ENCODE measurements at places on chromosomes 5 and 9.

DNA sequence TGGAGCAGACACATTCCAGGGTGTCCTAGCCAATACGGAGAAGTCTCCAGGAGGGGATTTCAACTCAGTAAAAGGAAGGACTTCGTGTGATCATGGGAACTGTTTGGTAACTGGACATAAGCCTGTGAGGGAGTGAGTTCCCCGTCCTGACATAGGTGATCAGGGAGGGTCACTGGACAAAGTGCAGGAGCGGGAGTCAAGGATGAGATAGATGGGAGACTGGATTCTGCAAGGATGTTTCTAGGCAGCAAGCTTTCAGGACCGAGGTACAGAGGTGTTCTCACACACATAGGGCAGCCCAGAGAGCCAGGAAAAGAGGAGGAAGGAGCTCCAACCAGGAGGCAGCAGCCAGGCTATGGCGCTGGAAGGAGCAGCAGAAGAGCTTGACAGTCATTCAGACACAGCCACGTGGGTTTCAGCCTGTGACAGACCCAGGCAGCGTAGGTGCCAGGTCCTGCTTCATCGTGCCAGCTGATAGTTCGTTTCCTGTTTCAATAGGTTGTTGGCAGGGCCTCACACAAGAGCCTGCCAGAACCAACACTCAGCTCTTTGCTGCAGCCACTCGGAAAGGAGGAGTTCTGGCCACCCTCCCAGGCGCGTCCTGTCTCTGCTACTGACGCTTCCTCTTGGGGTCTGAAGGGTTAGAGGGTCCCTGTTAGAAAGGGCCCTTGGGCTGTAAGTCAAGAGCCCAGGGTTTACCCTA, 84.1 kb downstream of the AMBP start:
- no peak for DNase-seq

GRCh38 chr9:706606-707459, 134.7 kb upstream of the DMRT1 start:
- DNase-seq = no peak

DNA sequence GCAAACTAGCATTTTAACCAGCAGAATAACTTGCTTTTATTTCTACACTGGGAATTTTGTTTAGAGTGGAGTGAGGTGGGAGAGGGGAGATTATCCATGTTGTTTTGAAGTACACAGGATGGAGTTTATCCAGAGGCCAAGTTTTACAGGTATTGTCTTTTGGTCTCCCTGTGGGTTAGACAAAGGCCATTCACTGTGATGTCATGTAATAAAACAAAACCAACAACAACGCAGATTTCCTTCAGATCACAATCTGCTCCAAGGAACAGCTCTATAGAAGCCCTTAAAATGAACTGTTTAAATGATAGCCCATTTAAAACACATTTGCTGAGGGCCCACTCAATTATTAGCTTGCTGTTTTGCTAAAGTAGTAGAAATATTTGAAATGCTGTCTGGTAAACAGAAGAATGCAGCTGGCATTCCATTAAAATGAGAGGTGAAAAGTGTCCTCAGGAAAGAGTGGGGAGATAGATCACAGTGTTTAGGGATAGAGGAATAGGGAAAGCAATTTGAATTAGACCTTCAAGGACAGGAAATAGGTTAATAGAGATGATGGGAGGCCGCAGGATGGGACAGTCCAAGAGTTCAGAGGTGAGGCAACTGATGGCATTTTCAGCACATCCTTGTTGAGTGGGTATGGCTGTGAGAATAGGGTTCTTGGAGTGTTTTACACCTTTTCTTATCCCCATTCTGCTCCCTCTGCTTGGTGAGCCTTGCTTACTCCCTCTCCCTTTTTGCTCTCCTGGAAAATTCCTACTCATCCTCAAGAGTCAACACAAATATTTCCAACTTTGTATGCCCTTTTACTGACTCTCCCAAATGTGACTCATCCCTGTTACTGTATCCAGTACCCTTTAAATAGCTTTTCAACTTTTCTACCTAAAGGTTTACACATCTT, 140.1 kb upstream of the NR3C1 start:
- DNase-seq = no peak

DNA sequence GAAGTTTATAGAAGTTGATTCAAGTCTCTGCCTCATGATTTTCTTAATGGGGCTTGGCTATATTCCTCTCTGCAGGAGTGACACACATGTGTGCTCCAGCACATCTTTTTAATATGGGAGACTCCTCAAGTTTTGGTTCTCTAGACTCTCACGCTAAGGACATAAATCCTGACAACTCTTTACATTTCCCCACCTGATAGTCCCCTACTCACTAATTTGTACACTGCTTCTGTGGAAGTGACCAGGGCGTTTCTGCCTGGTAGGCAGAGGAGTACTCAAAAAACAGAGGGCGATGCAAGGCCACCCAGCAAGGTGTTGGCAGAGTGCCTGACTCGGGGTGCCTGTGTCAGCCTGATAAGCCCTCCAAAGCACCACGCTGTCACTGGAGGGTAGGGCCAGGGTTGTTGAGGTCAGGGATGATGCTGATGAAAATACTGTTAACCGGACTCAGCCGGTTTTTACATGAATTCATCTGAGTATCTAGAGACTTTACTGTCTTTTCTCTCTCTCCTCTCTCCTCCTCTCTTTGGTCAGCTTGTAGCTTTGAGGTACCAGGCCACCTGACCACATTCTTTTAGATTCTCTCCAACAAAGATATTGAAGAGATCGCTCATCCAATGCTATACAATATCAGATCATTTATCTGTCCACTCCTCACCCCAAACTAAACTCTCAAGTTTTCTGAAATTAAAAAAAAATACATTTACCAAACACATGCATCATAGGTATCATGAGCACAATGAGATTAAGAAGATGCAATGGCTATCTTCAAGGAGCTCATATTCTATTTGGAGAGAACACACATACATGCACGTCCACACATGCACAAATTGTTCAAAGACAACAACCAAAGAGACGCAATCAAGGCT, 205.2 kb downstream of the PIK3R1 start:
- DNase-seq = no peak

- no peak for DNase-seq
Observed at GRCh38 chr5:132370971-132371602, 1.6 kb downstream of the SLC22A5 start.

GRCh38 chr9:2362150-2362549, 259.4 kb upstream of the VLDLR start:
- no peak for DNase-seq

GRCh38 chr9:16171911-16172310, 619.1 kb downstream of the CCDC171 start:
- no peak for DNase-seq

GRCh38 chr5:60918466-60918865, 26.4 kb downstream of the ERCC8 start:
- no peak for DNase-seq

Measured in effector CD8-positive, alpha-beta T cell (primary cell).